Fibroblast of skin of back (primary cell): ENCODE measurements at places on chromosomes 4 and X.

GRCh38 chr4:68617003-68617698, 41.0 kb upstream of the UGT2B17 start:
- DNase-seq, result no peak

GRCh38 chr4:15106399-15106798, 104.1 kb downstream of the CPEB2 start:
- no peak for DNase-seq

GRCh38 chr4:8348071-8348470, 78.5 kb downstream of the HTRA3 start:
- no peak for DNase-seq

DNA sequence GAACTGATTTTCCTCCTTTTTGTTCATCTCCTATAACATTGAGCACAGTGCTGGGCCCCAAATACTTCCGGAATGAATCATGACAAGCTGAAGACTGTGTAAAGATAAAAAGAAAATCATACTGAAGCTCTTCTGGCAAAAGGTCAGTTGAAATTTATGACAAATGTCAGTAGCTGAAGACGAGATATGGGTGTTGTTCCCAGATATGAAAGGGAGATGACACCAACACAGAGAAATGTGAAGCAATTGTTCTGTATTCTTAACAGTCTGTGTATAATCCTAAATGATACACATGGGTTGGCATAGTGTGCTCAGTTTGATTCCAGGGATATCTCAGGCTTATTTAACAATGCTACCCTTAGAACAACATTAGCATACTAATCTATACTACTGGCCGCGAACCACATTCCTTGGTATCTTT, 170.5 kb upstream of the PITX2 start:
- DNase-seq, result peak; percentile 77

DNA sequence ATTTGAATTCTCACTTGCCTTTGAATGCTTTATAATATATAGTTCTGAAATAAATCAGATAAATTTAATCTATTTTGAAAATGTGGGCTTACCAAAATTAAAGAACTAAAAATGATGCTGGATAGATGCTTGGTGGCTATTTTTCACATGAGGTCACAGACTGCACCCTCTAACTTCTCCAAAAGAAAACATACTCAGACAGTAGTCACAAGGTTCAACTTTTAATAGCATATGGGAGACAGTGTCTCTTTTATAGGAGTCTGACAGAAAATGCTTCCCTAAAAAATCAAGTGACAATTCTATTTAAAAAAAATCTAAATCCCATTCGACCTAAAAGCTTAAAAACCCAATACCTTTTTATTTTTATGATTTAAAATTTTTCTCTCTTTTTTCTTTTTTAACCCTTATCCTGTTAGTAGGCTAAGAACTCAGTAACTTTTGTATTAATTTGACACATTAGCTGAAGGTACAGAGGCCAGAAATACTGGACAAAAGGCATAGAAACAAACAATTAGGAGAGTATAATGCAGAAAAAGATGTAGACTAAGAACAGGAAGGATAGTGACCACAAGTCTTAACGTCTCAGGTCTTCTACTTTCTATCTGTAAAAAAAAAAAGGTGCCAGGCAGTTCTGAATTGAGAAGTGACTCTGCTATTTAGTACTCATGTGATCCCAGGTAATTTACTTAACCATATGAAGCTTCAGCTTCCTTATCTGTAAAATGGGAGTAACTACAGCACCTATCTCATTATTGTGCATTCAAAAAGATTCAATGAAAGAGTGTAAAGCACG, 7.6 kb downstream of the TIGD4 start:
- peak; percentile 17 for DNase-seq

- peak; percentile 27 for DNase-seq
These were observed 36.0 kb upstream of the TTC29 start for GRCh38 chr4:146981651-146982050.

DNA sequence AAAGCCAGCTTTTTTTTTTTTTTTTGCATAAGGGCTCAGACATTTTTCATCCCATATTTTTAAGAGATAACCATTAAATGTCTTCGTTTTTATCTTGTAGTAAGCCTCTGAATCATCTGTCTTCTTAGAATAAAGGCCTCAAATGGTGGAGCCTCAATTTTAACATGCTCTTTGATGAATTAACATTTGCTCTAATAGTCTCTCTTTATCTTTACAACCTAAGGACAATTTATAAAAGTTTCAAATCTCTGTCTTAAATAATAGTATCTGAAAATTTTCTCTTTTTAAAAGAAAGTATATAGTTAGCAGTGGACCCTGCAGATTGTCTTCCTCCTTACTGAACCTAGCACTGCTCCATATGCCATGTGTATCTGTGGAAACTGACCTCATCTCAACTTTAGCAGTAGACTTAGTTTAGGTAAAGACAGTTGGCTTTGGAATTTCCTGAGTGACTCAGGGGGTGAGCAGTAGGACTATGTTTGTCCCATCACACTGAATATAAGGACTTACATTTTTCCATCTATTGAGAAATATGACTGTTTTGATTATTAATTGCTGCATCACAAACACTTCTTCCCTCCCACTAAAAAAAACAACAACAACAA, 1658.0 kb downstream of the STIM2 start:
- peak; percentile 78 for DNase-seq

GRCh38 chrX:54093159-54093558, 48.9 kb upstream of the PHF8 start:
- DNase-seq, result no peak

DNA sequence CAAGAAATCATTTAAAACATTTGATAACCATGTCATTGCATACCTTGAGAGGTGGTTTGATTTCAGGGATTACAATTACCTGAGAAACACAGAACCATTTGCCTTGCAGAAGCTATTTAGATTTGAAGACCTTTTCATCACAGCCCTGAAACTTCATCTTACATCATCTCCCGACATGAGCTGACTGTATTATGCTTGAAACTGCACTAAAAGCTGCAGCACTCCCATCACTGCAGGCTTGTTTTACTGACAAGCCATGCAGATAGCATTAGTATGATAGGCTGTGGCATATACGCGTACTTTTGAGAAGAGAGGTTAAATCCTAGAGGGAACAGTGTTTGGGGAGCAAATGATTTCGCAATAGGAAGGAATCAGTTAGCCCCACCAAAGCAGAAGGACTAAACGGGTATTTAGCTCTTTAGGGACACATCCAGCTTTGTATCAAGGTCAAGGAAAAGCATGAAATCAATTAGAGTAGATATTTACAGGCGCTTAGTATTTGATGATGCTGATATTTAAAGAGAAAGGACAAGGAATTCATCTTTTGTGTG, 133.2 kb upstream of the DIAPH2 start:
- no peak for DNase-seq

DNA sequence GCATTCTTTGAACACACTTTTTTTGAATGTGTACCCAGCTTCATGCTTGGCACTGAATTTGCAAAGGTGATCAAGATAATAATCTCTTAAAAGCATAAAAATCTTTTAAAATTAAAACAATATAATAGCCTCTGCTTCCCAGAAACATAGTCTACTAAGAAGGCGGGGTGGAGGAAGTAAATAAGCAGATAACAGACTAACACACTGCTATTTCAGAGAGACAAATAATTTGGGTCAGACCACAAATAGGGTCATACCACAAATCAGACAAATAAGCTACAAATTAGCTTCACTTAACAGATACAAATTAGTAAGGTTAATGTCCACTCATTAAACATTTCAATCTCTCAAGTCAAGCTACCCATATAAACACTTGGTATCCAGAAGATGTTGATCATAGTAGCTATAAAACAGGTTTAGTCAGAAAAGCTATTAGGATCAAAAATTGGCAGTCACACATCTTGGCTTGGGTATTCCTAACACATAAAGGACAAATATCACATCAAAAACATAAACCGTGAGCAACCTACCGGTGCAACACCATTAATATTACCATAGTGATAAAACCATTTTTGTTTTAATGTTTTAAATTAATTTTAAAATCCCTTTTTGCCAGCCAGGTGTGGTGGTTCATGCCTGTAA, 47.3 kb downstream of the PPP3CA start:
- no peak for DNase-seq
